Hematopoietic multipotent progenitor cell treated with erythropoietin and hydrocortisone succinate and interleukin-3 and kit ligand, for 4 days (in vitro differentiated cells): ENCODE measurements at places on chromosomes 3 and 15.

DNA sequence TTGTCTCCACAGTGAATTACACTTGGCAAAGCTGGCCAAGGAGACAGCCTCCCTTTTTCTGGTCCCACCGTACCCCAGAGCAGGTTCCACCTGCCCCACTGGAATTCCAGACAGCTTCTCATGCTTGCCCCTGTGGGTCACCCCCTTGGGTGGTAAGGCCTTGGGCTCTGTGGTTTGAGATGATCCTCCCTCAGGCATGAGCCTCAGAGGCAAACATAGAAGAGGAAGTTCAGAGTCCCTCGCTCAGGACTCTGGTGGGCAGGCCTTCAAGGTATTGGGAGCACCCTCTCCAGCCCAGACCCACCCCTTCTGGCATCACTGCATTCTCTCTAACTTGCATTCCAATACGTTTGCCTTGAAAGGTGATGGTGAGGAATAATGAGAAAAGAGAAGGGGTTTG lies 17.6 kb upstream of the UBA7 start:
- peak; percentile 53 for DNase-seq

DNA sequence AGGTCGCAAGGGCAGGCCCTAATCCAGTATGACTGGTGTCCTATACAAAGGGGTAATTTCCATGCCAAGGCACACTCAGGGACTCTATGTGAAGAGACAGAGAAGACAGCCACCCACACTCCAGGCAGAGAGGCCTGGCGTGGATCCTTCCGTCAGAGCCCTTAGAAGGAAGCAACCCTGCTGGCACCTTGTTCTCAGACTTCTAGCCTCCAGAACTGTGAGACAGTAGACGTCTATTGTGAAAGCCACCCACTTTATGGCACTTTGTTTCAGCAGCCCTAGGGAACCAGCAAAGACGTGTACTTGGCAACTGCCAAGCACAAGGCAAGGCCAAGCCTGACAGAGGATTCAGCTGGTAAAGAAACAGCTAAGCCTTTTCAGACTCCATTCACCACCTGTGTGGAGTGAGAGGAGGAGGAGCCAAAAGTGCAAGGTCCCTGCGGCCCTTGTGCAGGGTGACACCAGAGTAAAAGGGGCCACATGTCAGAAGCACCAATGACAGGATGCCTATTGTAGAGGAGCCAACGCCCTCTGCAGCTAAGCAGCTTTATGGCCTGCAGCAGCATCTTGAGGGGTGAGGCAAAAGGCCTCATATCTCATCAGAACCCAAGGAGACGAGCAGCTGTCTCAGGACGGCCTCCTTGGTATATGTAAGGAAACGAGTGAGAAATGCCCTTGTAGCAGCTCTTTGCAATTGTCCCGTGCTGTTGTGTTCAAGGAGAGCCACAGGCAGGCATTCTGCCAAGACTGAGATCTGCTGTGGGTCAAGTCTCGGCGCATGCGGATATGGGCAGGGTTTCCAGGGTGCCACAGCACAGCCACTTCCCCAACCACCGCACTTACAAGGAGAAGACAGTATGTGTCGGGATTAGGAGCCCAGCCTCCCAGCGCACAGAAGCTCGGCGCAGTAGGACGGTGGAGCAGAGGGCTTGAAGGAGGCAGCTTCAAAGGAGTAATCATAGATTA lies 121.5 kb upstream of the LIPC start:
- no peak for DNase-seq

GRCh38 chr3:89303701-89304100 lies 196.3 kb downstream of the EPHA3 start:
- DNase-seq = no peak

DNA sequence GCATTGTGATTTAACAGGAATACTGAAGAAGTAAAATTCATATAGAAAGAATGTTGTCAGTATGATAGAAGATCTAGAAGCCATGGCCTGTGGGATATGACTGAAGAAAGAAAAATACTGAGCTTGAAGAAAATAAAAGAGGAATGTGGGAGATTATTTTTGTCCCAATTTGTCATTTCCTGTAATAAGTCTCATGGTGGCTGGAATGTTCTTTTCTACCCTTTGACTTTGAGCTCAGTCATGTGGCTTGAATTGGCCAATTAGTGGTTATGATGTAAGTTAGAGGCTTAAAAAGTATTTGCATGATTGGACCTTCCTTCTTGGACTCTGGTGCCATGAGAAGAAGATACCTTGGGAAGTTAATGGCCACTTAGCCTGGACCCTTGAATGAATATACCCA lies 14.1 kb downstream of the APH1B start:
- no peak for DNase-seq

DNA sequence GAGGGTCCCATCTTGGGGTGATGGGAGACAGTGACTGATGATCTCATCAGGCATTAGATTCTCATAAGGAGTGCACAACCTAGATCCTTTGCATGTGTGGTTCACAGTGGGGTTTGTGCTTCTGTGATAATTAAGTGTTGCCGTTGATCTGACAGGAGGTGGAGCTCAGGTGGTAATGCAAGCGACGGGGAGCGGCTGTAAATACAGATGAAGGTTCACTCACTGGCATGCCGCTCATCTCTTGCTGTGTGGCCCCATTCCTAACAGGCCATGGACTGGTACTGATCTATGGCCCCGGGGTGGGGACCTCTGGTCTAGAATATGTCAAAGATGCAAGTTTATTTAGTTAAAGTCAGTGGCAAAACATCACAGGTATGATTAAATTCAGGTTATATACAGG lies 8.7 kb downstream of the MEF2A start:
- no peak for DNase-seq

DNA sequence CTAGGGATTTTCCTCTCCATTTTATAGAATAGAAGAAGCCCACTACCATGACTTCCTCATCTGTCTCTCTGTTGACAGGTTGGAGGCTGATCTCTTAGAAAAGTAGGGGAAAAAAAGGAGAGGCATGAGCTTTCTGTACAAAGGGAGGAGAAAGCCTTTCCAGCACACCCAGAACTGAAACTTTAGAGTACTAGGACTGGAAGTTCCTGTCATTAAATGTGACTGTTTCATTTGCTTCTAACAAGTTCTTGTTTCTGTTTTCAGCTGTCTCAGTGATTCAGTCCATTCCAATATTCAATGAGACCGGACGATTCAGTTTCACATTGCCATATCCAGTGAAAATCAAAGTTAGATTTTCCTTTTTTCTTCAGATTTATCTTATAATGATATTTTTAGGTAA lies 39.0 kb downstream of the INTS14 start:
- DNase-seq = no peak

- DNase-seq = no peak
Observed at GRCh38 chr3:163768048-163768447, 1310.2 kb downstream of the SI start.

GRCh38 chr15:27574541-27575054 lies 524.5 kb downstream of the OCA2 start:
- DNase-seq = no peak

- DNase-seq = no peak
Observed at GRCh38 chr3:123637131-123637530, 52.3 kb upstream of the HACD2 start.

DNA sequence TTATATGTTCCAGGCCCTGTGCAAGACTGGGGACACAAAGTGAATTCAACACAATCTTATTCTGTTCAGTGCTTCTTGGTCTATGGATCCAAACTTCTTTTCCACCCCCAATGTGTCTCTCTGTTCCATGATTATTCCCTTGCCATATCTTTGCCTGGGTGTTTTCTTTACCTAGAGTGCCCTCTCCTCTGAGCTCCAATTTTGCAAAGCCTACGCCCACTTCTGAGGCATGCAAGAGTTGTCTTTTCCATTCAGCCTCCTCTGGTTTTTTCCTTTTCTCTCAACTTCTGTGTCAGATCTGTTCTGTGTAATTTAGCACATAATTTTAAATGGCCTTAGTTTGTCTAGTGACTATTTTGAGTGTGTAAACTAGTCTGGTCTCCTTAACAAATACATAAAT lies 72.8 kb upstream of the PLCL2 start:
- DNase-seq = no peak

- DNase-seq = peak; percentile 38
Observed at GRCh38 chr3:98003306-98003969, 31.2 kb upstream of the RIOX2 start.

DNA sequence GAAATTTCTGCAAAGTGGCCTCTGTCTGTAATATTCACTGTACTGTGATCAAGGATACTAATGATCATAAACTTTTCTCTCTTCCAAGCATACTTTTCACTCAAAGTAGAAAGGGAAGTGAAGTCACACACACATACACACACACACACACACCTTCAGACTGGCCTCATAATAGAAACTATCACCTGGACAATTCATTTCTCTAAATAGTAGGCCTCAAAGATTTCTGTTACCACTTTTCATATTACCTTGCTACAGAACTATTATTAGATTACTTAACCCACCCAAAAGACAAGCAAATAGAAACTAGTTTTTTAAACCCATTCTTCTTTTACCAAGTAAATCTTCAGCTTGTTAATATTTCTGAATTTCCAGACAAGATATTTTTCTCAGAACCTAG lies 12.2 kb downstream of the CPB1 start:
- DNase-seq = no peak

DNA sequence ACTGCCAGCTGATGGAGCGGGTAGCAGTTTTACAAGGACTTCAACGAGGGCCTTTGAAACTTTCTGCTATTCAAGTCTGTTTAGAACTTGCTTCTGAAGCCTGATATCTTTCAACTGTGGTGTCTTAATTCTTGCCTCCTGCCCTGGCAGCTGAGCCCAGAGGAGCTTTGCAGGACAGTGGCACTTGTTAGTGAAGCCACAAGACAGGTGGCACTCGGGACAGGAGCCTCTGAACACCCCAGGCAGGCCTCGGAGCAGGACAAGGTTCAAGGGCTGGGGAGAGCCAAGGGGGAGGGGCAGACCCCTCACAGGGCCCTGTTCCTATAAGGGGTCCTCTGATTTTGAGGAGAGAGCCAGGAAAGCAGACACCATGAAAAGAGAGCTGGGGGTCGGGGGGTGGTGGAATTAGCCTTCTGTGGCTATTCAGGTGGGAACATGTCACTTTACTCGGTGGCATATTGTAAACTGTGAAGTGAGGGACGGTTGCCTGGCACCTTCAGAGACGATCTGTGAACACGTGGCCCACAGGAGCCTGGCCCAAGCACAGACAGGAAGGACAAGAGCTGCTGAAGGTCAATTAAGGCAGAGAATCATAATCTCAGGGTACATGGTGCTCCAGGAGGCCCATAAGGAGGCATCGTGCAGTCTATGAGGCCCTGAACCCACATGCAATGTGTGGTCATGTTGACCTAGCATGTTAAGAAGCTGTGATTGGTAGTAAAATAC lies 30.1 kb upstream of the KY start:
- no peak for DNase-seq

GRCh38 chr3:171620825-171621434 lies 160.7 kb upstream of the TNIK start:
- DNase-seq = no peak

GRCh38 chr3:164897342-164897741 lies 181.0 kb downstream of the SI start:
- peak; percentile 7 for DNase-seq

DNA sequence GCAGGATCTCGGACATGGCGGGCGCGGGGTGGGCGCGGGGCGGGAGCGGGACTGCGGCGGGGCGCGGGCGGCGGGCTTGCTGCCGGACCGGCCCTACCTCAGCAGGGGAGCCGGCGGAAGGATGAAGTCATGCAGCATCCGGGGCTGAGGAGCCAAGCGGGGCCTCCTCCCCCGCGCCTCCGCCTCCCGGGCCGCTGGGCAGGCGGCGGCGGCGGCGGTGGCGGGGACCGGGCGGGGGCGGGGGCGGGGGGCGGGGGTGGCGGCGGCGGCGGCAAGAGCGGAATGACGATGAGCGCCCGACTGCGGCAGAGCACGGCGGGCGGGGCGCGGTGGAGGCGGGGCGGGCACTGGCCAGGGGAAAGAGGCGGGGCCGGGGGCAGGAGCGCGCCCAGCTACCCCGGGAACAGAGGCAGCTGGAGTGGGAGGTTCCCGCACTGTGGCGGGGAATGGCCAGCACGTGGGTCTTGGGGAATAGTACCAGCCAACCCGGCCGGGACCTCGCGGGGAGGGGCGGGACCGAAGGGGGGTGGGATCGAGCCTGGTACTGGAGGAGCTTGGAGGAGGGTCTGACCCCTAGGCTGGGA lies at the start of gene CAMK2N2:
Gene CAMK2N2 (minus strand): TSS at position 284 of the 584 bp plus-strand sequence. CDS start 268 bp downstream, at position 16.
- peak; percentile 59 for DNase-seq

DNA sequence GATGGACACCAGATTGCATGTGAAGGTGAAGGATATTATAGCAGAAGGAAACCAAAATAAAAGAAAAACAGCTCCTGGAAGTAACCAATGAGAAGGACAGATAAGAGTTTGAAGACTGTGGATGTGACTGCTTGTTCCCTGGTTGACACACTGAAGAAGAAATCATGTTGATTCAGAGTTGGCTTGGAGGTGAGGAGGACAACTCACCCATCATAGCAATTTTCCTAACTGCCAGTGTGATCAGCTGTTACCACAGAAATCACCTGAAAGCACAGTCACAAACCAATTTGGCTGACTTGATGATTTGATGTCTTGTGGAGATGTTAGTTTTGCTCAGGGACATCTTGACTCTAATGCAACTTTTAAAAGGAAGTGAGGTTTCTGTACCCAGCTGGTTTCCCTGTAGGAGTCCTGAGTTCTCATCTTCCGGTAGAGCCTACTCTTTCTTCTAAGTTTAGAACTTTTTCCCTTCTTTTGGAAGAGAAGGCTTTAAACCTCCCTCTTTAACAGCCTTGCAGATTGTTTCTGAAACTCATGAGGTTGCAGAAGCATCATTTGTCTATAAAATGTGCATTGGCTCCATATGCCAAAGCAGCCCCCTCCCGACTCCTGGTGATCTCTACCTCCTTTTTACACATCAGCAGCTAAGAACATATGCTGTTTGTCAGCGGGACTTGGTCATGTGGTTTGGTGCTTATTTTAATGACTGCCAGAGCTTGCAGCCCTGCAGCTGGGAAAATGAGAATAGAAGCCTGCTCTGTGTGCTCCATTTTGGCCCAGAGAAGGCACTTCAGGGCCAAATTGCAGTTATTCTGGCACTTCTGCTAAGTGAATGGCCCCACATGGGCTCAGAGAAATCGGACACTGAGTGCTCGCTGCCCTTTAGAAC lies 10.3 kb downstream of the ATG7 start:
- DNase-seq = no peak

GRCh38 chr15:50192926-50193620 lies 11.1 kb downstream of the SLC27A2 start:
- no peak for DNase-seq

- no peak for DNase-seq
Observed at GRCh38 chr15:76328958-76329357, 7.6 kb upstream of the ISL2 start.

- DNase-seq = no peak
Observed at GRCh38 chr15:70690491-70691276, 72.7 kb downstream of the UACA start.

GRCh38 chr3:108123326-108123725 lies 32.5 kb upstream of the CD47 start:
- no peak for DNase-seq

- DNase-seq = no peak
Observed at GRCh38 chr3:138717348-138717747, 108.8 kb downstream of the FAIM start.

DNA sequence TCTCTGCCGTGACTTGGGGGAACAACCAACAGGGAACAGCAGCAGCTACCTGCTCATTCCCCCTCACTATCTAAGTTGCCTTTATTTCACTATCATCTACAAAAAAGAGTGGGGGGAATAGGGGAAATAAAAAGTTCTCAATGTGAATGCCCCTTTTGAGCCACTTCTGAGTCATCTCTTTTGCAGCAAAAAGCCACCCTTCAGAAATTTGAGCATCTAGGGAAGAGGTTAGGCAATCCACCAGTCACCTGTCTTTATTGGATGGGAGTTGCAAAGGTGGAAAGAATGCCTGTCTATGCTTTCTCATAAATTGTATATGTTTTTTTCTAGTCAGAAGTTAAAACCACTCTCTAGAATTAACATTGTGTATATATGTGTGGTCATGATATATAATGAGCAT lies 41.1 kb downstream of the GPD1L start:
- peak; percentile 29 for DNase-seq
